ENCODE measurements at places on chromosomes 6 and 20.

GRCh38 chr20:37797669-37798175 lies 103.9 kb downstream of the CTNNBL1 start:
- DNase-seq = no peak

- no peak for DNase-seq
These were observed 94.6 kb downstream of the CD109 start for GRCh38 chr6:73790574-73790973.

- no peak for DNase-seq
These were observed 822.7 kb downstream of the GRIK2 start for GRCh38 chr6:102216232-102216631.

DNA sequence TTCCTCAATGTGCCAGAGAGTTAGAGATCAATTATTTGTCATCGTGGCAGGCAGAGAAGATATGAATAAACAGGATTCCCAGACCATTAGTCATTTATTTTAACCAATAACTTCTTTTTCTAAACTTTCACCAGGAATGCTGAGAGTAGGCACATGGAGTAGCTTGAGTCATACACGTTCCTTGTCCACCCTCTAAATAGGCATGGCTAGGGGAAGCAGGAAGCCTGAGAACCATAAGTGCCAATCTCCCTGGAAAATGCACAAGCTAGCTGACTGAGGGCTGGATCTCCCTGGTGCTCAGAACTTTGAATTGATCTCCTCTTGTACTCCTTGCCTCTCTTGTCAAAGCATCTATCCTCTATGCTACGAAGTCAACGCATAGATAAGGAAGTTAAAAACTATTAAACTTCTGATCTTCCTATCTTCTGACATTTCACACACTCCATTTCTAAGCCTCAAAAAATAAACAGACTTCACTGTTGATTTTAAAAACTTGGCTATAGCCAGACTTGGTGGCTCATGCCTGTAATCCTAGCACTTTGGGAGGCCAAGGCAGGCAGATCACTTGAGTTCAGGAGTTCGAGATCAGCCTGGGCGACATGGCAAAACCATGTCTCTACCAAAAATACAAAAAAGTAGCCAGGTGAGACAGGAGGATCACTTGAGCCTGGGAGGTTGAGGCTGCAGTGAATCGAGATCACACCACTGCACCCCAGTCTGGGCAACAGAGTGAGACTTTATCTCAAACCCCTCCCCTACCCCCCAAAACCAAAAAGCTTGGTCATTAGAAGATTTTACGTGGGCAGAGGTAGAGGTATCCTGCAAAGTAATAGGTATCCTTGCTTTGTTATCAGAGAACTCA lies 11.8 kb downstream of the ADTRP start:
- no peak for DNase-seq

GRCh38 chr6:150755524-150755923 lies 110.0 kb upstream of the MTHFD1L start:
- DNase-seq = no peak

DNA sequence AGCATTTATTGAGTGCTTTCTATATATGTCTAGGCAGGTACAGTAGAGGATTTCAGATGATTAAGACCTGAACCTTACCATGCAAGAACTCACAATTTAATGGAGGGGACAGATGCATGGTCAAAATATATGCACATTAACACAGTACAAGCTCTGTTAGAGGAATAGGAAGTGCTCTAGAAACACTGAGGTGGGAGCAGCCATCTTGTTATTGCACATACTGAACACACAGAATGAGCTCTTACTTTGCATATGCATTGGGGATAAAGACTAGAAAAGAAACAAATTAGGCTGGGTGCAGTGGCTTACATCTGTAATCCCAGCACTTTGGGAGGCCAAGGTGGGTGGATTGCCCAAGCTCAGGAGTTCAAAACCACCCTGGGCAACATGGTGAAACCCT lies 438.3 kb downstream of the UTRN start:
- no peak for DNase-seq

DNA sequence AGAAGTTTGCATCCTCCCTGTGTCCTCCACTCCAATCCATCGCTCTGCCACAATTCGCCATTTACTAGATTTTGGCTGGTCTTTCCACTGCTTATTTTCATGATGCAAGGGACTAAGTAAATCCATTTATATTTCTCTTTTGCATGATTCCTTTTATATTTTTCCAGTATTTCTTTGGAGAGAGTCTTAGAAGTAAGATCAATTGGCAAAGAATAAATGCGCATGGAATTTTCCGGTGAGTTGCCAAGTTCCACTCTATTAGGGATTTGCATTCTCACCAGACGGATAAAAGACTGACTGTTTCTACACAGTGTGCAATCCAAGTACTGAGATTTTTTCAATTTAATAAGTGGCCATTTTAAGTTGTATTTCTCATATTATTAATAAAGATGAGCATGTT lies 91.7 kb upstream of the PHACTR3 start:
- DNase-seq = no peak

DNA sequence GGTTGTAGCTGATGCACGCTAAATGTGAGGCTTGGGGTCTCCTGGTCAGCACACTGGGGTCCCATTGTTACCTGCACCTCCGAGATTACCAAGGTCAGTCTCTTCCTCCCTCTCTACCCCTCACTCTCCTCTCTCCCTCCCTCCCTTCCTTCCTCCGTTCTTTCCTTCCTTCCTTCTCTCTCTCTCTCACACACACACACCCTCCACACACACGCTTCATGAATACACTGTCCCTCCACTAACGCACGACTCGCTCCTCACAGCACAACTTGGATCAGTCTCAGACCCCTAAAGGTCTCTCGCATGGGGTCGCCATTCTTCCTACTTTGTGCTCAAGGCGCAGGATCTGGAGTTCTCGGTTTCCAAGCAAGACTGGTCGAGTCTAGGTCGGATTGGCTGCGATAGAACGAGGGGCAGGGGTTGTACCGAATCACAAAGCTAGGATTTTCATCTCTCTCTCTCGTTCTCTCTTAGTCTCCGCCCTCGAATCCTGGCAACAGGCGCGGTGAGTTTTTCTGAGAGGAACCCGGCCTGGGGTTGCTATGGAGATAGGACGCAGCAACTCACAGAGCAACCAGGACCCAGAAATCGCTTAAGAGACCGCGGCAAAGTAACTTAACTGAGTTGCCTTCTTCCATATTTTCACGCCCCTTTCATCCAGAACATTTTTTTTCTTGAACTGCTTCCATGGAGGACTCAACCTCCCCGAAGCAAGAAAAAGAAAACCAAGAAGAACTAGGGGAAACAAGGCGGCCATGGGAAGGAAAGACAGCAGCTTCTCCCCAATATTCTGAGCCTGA lies at the start of gene RSPH4A:
Gene RSPH4A (plus strand): TSS at position 543 of the 800 bp plus-strand sequence. CDS start 145 bp downstream, at position 688.
- peak; percentile 71 for DNase-seq

DNA sequence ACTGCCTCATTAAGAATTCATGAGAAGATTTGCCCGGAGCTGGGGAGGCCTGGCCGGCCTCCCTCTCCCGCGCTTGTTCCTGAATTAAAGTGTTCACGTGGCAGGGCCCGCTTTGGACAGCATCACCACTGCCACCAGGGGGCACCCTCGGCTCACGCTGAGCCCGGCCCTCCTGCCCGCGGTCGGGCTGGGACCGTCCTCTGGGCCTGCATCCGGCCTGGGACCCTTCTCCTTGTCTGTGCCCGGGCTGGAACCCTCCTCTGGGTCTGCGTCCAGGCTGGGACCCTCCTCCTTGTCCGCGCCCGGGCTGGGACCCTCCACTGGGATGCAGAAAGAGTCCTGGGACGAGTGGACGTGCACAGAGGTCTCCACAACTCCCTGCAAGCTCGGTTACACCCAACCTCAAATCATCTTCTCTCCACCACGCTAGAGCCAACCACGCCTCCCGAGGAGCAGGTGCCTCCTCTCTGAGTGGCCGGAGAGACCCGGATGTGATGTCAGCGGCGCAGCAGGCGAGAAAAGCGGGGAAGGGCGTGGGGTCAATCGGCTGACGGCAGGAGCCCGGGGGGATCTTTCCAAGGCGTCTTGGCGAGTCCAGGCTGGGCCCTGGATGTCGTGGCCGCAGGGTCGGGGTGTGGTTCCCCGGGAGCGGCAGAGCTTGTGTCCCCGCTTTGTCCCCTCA lies 50.9 kb upstream of the DACT2 start:
- peak; percentile 32 for DNase-seq

GRCh38 chr6:118761645-118762044 lies 110.3 kb upstream of the CEP85L start:
- no peak for DNase-seq

DNA sequence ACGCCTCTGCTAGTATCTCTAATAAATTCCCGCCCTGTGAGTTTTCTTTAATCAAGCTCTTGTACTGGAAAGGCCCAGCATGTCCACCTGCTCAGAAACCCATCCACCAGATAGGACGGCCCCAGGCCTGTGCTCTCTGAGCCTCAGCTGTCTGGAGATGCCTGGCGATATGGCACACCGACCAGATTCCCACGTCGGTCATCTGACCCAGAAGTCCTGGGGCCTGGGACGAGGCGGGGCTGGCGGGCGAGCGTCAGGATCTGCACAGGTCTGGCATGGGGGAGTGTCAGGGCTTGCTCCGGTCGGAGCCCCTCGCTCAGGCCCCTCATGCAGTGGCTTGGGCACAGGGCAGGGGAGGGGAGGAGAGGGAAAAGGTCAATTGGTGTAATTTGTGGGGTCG lies 10.2 kb downstream of the RNASET2 start:
- no peak for DNase-seq

DNA sequence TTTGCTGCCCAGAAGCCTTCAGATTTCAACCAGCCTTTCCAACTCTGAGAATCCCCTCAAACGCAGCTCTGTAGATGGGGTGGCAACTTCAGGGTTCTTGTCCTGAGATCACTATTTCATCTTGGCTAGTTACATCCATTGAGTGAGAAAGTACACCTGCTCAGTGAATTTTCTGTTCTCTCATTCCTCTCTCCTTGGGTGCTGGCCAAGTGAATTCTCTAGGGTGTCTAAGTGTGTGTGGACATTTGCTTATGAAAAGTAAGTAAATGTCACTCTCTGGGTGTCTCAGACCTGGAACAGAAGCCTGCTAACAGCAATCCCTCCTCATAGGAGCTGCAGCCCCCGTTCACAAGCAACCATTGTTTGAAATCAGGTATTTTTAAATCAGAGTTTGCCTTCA lies 3.8 kb downstream of the RIN2 start:
- DNase-seq = no peak

GRCh38 chr6:119881416-119881815 lies 531.9 kb upstream of the MAN1A1 start:
- DNase-seq = no peak

DNA sequence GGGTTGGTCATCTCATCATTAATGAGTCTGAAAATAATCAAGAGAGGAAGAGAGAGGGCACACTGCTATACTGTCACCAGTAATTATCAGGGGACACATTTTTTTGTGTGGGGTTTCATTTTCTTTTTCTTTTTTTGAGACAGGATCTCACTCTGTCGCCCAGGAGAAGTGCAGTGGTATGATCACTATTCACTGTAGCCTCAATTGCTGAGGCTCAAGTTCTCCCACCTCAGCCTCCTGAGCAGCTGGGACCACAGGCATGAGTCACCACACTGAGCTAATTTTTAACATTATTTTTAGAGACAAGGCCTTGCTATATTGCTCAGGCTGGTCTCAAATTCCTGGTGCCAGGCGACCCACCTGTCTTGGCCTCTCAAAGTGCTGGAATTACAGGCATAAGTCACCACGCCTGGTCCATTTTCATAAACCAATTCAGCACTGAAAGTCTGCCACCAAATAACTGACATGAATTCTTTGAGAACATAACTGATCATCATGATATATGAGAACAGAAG lies 43.3 kb downstream of the EPHA7 start:
- DNase-seq = no peak

- no peak for DNase-seq
These were observed 22.3 kb downstream of the PPP1R16B start for GRCh38 chr20:38827770-38828281.
